ENCODE measurements at places on chromosomes 5 and 9. TPM values are rescaled to one million over a fixed set of nuclear protein-coding genes. Genes with fewer than 3 reads are reported as not detected.

- H3K27ac ChIP-seq = no peak overlapping the region
- no peak overlapping the region for H3K4me3 ChIP-seq
- H3K27me3 ChIP-seq = no peaks in the 10 kb centered on the region
- no peaks in the 10 kb centered on the region for H3K4me1 ChIP-seq
Observed at GRCh38 chr9:135307300-135307699, 172.3 kb upstream of the PPP1R26 start.

- no peaks in the 10 kb centered on the region for H3K4me1 ChIP-seq
- H3K27me3 ChIP-seq = no peaks in the 10 kb centered on the region
- no peaks in the 10 kb centered on the region for H3K36me3 ChIP-seq
- DNase-seq = no peak
- H3K4me3 ChIP-seq = no peak overlapping the region
Observed at GRCh38 chr9:80605793-80606192, 1034.0 kb downstream of the TLE4 start.

GRCh38 chr5:141941779-141942178 lies 16.2 kb downstream of the PCDH12 start:
- H3K4me3 ChIP-seq = no peak overlapping the region
- no peak for DNase-seq
- no peak overlapping the region for H3K27ac ChIP-seq
- peaks cover 5% of the 10 kb centered on the region for H3K36me3 ChIP-seq

- peaks cover 24% of the 10 kb centered on the region for H3K4me1 ChIP-seq
- DNase-seq = peak; percentile 77
- H3K36me3 ChIP-seq = no peaks in the 10 kb centered on the region
Observed at GRCh38 chr9:134381671-134382516, 55.6 kb downstream of the RXRA start.

DNA sequence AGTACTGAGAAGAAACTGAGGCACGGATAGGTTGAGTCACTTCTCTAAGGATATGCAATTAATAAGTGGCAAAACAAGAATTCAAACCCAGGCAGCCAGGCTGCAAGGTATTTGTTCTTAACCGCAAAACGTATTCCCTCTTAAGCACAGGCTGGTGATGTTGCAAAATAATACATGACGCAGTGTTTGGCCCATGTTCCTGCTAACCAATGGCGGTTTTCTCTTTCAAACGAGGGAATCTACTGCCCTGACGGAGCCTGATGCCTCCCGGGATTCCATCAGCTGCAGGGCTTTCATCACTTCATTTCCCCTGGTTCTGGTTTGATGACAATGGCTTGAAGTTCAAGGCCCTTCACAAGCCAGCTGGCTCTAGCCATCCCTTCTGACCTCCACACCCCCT lies 154.8 kb downstream of the SLIT3 start:
- no peak overlapping the region for H3K4me3 ChIP-seq
- no peaks in the 10 kb centered on the region for H3K4me1 ChIP-seq
- no peak for DNase-seq

Gene SHOC1
- not detected for polyA plus RNA-seq

Measured in CD8-positive, alpha-beta memory T cell (primary cell).